ENCODE measurements at places on chromosomes 5 and 9.

GRCh38 chr5:37900692-37901091 is 60.9 kb upstream of the GDNF start:
- DNase-seq = no peak

DNA sequence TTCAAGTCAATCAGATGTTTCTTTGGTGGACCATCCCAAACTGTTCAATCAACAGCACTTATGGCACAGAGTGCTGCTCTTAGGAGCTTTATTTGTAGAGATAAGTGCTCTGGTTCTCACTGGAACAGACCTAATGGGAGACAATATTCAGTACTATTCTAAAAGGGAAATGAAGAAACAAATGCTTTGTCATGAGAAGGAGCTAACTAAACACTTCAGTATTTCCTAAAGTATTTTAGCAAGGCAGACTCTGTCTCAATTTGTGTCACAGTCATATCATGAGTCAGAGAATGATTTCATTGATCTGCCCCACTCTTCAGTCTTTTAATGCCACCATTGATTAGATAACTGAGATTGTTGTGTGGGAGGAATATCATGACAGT is 175.3 kb downstream of the SLF1 start:
- DNase-seq = no peak

- DNase-seq = peak; percentile 22
Observed at GRCh38 chr9:125746774-125747052, 460 bp upstream of the PBX3 start.

DNA sequence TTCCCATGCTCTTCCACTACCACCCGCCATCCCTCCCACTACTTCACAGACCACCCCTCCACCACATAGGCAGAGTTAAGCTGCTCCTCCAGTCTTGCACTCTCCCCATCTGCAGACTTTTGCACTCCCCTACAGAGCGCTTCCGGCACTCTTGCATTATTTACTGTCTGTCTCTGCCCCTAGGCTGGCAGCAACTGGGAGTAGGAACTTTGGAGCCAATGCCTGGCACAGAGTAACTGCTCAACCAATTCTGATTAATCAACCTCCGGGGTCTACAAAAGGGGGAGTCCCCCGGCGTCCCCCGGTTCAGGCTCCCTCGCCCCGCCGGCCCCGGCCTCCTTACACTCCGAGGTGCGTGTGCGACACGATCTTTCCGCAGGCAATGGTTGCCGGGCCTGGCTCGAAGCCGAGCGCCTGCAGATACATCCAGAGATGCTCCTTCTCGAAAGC is 498 bp downstream of the HAUS6 start:
- DNase-seq = no peak

DNA sequence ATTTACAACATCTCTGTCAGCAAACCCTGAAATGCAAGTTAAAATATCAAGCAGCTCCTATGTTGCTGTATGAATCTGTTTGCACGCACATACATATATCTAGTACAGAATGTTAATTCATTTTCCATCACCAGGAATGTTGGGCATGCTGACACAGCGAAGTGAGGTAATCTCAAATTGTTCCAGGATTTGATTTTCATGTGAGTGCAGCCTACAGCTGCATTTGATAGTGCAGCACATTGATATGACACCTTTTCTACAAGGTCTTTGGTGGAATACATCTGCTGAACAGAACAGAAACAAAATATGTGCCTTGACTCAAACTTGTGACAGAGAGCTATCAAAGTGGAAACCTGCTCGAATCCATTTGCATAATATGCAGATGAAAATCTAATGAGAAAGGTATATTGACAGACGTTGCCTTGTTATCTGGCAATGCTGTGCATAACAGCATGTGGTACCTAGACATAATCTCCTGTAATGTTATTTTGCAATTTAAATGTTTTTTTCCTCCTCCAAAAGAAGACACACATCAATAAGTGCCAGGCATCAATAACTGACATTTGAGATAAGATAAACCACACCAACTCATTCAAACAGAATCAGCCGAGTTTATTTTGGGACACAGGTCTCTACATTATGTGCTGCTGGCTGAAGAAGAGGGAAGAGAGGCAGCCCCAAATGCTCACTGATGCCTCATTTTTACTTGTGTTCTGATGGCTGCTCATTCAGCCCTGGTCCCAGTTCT is 512.2 kb downstream of the ZNF608 start:
- no peak for DNase-seq

- no peak for DNase-seq
Observed at GRCh38 chr9:99682870-99683269, 138.8 kb upstream of the NR4A3 start.

DNA sequence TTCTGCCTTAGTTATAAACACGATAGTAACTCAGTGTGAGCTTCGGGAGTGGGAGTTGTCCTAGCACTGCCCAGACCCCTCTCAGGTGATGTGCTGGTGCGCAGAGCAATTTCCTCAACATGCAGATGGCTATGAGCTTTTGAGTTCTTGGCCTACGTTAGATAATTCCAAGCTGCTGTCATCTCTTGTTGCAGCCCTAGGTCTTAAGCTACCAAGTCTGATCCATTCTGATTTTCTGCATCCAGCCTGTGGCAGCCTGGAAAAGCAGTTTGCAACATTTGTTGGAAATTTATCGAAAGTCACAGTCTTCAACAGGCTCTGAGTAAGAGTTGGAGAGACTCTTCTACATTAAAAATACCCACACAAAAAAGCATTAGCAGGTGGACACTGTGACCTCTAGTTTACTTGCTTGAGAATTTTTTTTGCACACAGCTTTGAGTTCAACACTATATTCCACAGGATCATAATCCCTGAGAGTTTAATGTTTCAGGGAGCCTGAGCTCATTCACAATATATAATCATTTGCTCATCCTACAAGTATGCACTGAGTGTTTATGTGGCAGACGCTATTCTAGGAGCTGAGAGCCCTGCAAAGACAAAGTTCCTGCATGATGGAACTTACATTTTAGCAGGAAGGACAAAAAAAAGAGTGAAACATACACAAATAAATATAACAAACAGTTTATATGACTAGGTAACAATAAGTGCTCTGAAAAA is 91.6 kb downstream of the UBE2QL1 start:
- no peak for DNase-seq

DNA sequence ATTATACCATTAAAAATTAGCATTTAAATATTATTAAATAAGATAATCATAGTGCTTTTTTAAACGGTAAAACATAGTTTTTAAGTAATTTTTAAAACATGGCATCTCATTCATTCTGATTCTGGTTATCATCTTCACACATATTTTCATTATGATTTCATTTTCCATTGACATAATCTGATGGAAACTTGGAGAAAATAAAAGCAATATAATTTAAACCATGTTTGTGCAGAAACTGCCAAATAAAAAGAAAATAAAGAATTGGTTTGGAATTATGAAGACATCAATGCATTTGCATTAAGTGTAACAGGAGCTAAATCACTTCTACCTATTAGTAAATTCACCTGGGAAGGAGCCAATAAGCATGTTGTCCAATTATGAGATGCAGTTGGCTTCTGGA is 490.1 kb upstream of the CD180 start:
- no peak for DNase-seq

- DNase-seq = no peak
Observed at GRCh38 chr5:154519359-154519758, 41.3 kb upstream of the HAND1 start.

DNA sequence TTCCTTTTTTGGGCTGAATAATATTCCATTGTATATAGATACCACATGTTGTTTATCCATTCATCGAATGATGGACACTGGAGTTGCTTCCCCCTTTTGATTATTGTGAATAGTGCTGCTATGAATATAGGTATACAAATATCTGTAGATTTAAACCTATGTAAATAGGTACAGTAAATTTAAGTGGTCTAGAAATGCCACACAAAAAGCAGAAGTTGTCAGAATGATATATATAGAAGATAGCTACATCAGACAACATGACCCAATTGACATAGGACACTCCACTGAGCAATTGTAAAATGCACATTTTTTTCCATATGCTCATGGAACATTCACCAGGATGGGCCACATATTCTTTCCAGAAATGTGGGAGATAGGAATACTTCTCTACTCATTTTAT is 77.6 kb downstream of the SMIM15 start:
- DNase-seq = no peak

GRCh38 chr5:139654871-139655491 is 6.8 kb downstream of the CXXC5 start:
- no peak for DNase-seq

DNA sequence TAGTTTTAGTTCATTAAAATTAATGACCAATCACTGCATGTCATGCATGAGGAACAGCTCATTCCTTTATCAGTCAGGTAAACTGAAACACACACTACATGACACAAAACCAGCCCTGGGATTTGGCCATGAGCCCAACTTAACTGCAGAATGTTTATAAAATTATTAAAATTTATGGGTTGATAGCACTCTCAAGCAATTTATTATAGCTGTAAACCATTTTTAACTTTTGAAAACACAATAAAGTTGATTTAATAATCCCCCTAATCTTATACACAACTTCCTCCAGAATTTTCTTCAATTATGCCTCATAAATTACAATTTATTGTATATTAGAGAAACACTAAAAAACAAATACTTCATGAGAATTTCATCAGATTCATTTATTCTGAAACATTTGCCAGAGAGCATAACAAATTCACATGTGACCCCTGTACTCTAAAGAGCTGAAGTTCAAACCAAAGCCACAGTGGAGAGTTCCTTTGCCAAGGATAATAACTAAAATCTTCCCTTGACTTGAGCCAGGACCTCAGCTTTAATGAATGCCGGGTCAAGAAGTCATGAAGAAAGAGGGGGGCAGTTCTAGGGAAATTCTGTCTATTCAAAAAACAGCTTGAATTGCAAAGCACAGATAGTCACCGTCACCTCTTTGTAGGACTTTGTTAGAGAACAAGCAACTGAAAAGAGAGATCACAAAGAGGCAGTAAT is 763.7 kb upstream of the GRAMD2B start:
- DNase-seq = no peak

DNA sequence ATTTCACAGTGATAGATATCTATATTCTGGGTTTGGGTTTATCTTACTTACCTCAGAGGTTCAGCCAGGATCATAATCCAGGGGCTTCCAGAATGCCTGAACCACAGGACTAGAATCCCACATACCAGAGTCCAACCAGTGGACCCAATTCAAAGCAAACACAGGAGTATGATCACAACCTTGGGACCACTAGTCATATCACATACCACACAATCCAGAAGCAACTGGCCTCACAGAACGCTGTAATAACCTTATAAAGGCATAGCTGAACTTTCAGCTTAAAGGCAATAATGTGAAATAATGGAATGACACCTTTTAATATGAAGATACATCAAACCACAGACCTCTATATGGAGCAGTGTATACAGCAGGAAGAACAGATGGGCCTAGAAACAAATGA is 25.3 kb downstream of the RAPGEF6 start:
- DNase-seq = no peak

GRCh38 chr9:93143830-93144530 is 9.9 kb upstream of the NINJ1 start:
- no peak for DNase-seq

- DNase-seq = peak; percentile 33
Observed at GRCh38 chr5:76715736-76716455, at the start of gene F2R. Gene F2R (plus strand): TSS chr5:76716126. CDS start chr5:76716308, 182 bp downstream.

DNA sequence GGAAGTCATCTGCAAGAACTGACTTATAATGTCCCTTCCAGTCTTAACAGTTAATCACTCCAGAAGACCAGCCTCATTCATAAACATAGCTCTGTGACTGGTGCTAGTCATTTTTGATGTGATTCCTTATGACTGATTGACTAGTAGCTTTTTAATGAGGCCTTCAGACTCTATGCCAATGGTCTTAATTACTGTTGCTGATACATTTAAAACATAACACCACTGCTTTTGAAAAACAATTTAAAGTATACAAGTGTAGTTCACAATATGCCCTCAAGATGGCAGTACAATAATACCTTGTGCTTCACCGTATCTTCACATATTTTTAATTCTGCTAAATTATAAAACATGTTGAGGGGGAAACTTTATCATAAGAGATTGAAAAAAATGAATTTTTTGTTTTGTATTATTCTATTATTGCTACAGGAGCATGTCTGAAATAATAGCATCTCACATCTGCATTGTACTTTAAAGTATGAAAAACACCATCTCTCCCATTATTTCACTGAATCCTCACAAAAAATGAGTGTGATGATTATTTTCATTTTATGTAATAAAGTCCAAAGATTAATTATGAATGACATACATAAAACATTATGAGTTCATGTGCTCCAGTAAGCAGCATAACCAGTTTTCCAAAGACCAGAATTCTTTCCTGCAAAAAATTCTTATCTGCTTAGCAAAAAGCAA is 55.2 kb upstream of the SHISAL2B start:
- DNase-seq = no peak

DNA sequence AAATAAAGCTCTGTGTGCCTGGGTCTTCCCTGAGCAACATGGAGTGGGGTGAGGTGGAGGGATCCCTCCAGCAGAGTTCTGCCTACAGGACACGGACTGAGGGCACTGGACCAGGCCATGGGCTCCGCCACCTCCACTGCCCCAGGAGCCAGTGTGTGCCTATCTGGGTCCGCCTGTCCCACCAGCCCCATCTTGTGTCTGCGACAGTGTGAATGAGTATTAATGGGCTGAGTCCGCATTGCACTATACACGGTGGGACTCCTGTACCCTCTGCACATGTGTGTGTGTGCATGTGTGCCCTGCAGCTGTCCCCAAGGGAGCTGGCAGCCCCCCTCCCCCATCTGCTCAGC is 11.4 kb downstream of the FGFR4 start:
- DNase-seq = no peak

GRCh38 chr5:17276445-17276844 is 59.0 kb downstream of the BASP1 start:
- no peak for DNase-seq

- no peak for DNase-seq
Observed at GRCh38 chr9:127162046-127162863, 39.8 kb upstream of the ANGPTL2 start.

DNA sequence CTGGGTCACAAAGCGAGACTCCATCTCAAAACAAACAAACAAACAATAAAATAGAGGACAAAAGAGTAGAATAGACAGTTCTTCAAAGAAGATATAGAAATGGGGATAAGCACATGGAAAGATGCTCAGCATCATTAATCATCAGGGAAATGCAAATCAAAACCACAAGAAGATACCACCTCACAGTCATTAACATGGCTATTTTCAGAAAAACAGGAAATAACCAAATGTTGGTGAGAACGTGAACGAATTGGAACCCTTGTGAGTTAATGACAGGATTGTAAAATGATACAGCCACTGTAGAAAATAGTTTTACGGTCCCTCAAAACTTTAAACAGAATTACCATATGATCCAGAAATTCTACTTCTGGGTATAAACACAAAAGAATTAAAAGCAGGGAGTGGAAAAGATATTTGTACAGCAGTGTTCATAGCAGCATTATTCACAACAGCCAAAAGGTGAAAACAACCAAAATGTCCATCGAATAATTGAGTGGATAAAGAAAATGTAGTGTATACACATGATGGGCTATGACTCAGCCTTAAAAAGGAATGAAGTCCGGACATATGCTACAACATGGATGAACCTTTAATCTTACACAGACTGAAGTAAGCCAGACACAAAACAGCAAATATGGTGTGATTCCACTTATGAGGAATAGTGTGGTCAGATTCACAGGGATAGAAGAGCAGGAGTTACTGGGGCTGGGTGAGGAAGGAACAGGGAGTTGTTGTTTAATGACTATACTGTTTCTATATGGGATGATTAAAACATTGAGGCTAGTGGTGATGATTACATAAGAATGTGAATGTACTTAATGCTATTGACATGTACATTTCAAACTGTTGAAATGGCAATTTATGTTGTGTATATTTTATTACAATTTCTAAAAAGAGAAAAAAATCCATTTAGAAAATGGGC is 19.7 kb downstream of the OR2V2 start:
- DNase-seq = no peak
